CD14-positive monocyte (primary cell): ENCODE measurements at places on chromosomes 12 and 14. TPM values are rescaled to one million over a fixed set of nuclear protein-coding genes. Genes with fewer than 3 reads are reported as not detected.

SOAT2 gene
- not detected for polyA plus RNA-seq

DEPDC4 gene
- not detected for polyA plus RNA-seq

GRCh38 chr14:102690509-102691286, 86.6 kb upstream of the TRAF3 start:
- peak overlapping the region; percentile 10 for H3K27ac ChIP-seq
- no peak overlapping the region for H3K4me3 ChIP-seq
- H3K36me3 ChIP-seq: peaks cover 8% of the 10 kb centered on the region
- H3K27me3 ChIP-seq: no peaks in the 10 kb centered on the region

DNA sequence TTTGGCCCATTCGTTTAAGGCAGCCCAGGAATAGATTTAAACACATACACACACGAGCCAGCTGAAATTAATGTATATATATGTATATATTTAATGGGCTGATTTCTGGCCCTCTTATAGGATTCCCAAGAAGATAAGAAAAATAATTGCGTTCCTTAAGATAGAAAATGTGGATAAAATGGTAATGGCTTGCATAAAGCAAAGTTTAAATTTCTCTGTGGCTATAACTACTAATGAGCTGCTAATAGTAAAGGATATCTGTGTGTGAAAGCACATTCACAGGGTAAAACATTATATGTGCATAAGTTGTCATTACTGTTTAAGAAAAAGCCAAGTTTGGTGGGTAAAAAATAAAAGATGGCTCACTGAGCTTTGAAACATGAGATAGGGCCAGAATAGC, 133.6 kb upstream of the AMIGO2 start:
- peaks cover 53% of the 10 kb centered on the region for H3K4me1 ChIP-seq
- H3K27me3 ChIP-seq: no peaks in the 10 kb centered on the region
- H3K4me3 ChIP-seq: no peak overlapping the region
- H3K36me3 ChIP-seq: no peaks in the 10 kb centered on the region
- H3K27ac ChIP-seq: no peak overlapping the region

- H3K27me3 ChIP-seq: no peaks in the 10 kb centered on the region
- H3K4me1 ChIP-seq: no peaks in the 10 kb centered on the region
- no peak for DNase-seq
- no peaks in the 10 kb centered on the region for H3K36me3 ChIP-seq
Measured at GRCh38 chr12:3416670-3417069, 74.3 kb upstream of the PRMT8 start.

- H3K4me3 ChIP-seq: no peak overlapping the region
- H3K4me1 ChIP-seq: no peaks in the 10 kb centered on the region
- no peak overlapping the region for H3K27ac ChIP-seq
- no peaks in the 10 kb centered on the region for H3K36me3 ChIP-seq
Measured at GRCh38 chr14:37343307-37344094, 145.8 kb downstream of the MIPOL1 start.

- H3K27me3 ChIP-seq: no peaks in the 10 kb centered on the region
- no peak overlapping the region for H3K4me3 ChIP-seq
- peaks cover 6% of the 10 kb centered on the region for H3K4me1 ChIP-seq
Measured at GRCh38 chr14:52913271-52913670, 37.6 kb downstream of the FERMT2 start.

- H3K27ac ChIP-seq: no peak overlapping the region
- no peak for DNase-seq
- H3K36me3 ChIP-seq: no peaks in the 10 kb centered on the region
- no peaks in the 10 kb centered on the region for H3K27me3 ChIP-seq
- H3K4me3 ChIP-seq: no peak overlapping the region
- H3K4me1 ChIP-seq: no peaks in the 10 kb centered on the region
Measured at GRCh38 chr12:44431647-44432343, 444.3 kb downstream of the NELL2 start.

DNA sequence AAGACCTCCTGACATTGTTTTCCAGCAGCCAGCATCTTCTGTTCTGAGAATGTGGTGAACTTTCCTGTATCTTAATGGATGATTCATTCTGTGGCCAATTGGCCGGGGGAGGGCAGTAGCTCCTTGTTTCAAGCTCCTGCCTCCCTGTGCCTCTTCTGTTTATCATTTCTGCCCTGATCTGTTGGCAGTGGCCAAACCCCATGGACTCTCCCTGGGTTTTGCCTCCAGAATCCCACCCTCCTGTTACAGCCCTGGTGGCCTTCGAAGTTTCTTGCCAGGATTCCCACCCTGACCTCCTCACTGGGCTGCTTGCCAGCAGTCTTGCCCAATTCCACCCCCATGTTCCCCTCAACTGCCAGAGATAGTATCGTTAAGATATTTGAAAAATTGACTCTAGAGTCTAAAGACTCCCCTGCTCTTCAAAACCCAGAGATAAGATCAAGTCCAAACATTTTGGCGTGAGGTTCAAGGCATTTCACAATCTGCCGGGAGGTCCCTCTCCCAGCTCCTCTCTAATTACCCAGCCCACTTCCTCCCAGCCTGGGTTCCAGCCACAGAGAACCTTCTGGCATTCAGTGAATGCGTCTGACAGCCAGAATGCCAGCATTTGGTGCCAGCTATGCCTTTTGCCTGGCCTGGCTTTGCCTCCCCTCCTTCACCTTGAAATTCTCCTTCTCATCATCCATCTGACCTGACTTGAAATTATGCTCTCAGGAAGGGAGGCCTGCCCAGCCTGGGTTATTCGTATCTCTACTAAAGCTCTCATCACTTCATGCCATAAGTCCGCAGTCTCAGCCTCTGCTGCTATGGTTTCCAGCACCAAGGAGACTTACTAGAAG, 37.7 kb upstream of the TXNRD1 start:
- no peak overlapping the region for H3K4me3 ChIP-seq
- DNase-seq: peak; percentile 25
- peaks cover 13% of the 10 kb centered on the region for H3K4me1 ChIP-seq
- no peaks in the 10 kb centered on the region for H3K36me3 ChIP-seq
- no peak overlapping the region for H3K27ac ChIP-seq
- H3K27me3 ChIP-seq: no peaks in the 10 kb centered on the region

DNA sequence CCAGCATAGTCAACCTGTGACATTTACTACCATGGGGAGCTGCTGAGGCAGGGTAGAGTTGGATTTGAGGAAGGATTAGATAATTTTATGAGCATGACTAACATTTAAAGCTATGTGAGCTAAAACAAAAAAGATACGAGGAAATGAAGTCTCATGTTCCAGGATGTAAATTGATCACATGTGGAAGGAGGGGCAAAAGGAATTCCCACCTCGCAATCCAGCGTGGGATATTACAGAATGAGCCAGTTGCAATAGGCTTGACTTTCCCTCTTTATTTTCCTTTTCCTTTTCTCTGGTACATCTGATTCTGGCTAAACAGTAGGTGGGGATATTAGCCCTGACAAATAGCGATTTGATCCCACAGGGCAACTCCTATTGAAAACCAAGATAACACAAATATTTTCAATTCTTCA, 214.9 kb upstream of the HMGA2 start:
- no peak overlapping the region for H3K27ac ChIP-seq
- H3K36me3 ChIP-seq: no peaks in the 10 kb centered on the region
- no peaks in the 10 kb centered on the region for H3K27me3 ChIP-seq
- peaks cover 3% of the 10 kb centered on the region for H3K4me1 ChIP-seq
- no peak for DNase-seq
